Activated CD8-positive, alpha-beta T cell treated with anti-CD3 and anti-CD28 coated beads for 36 hours (primary cell): ENCODE measurements at places on chromosomes 5 and 9. TPM values are rescaled to one million over a fixed set of nuclear protein-coding genes. Genes with fewer than 3 reads are reported as not detected.

Gene GDNF
- total RNA-seq: not detected

Gene LHX2
- total RNA-seq: not detected

Gene PPIC
- not detected for total RNA-seq

Gene PRDM9
- not detected for total RNA-seq

Gene CLPTM1L
- 56.2 TPM for total RNA-seq

Gene CDC25C
- total RNA-seq: 12.2 TPM

Gene TIFAB
- total RNA-seq: not detected

Gene UBAP1
- 28.2 TPM for total RNA-seq

Gene CCNJL
- not detected for total RNA-seq

Gene DIRAS2
- total RNA-seq: not detected

Gene TCERG1
- 120 TPM for total RNA-seq

Gene SLC1A1
- total RNA-seq: 0.09 TPM
